ENCODE measurements at places on chromosomes 5 and 9.

GRCh38 chr5:141150224-141150992, 551 bp downstream of the PCDHB6 start:
- no peak for DNase-seq

GRCh38 chr9:98590101-98590500, 118.6 kb downstream of the GABBR2 start:
- no peak for DNase-seq

- DNase-seq = no peak
Observed at GRCh38 chr5:122844136-122844909, 1.1 kb upstream of the SNX24 start.

DNA sequence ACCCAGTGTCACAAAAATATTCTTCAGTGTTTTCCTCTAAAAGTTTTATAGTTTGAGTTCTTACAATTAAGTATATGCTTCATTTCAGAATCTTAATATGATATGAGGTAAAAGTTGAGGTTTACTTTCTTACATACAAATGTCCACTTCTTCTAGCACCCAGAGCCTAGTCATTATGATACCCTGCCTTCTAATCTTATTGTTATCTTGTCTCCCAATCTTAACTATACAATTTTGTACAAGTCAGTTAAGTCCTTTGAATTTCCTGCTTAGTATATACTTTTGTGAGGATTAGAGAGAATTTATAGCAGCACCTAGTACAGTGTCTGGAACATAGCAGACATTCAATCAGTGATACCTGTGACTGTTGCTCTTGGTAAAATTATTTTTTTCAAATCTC, 29.3 kb downstream of the RAD50 start:
- no peak for DNase-seq

- no peak for DNase-seq
Observed at GRCh38 chr5:93532370-93532769, 48.6 kb downstream of the NR2F1-AS1 start.

DNA sequence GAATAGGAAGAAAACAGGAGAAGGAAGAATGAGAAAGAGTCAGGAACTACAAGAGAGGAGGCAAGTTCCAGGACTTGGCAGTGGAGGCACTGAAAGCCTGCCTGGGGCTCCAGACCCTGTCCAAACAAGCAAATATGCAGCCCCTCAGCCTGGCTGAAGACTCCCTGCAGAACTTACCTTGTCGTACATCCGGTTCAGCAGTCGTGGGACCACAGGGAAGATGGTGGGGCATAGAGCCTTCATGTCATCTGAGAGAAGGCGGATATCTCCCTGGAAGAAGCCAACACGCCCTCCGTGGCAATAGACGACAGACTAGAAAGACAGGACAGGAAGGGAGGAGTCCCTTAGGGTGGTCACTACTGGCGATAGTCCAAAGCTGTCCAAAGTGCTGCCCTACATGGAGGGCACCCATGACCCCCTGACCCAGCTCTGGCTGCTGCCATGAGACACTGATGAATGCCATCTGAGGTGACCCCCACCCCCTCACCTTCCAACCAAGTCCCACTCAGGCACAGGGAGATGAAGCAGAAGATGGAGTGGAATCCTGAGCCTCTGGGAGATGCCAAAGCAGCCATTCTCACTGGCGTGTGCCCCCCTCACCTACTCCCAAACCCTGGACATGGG, 27.7 kb upstream of the MEIKIN start:
- no peak for DNase-seq

- no peak for DNase-seq
Observed at GRCh38 chr5:14551211-14551610, 30.4 kb upstream of the OTULINL start.

DNA sequence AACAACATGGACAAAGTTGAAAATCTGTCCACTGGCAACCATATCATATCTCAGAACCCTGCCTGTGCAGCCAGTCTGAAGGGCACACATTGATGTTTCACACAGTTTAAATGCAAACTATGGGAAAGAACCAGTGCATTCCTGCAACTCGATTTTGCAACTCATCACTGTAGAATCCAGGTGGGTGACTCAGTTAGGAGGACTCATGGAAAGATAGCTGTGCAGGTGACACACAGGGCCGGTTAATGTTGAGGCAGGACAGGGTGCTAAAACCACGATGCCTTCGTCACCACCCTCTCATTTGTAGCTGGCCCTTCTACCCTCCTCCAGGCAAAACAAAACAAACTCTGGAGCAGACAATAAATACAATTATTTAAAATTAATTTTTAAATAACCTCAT, 62.8 kb downstream of the TLE1 start:
- no peak for DNase-seq

- no peak for DNase-seq
Observed at GRCh38 chr5:120091376-120091948, 372.6 kb upstream of the PRR16 start.

DNA sequence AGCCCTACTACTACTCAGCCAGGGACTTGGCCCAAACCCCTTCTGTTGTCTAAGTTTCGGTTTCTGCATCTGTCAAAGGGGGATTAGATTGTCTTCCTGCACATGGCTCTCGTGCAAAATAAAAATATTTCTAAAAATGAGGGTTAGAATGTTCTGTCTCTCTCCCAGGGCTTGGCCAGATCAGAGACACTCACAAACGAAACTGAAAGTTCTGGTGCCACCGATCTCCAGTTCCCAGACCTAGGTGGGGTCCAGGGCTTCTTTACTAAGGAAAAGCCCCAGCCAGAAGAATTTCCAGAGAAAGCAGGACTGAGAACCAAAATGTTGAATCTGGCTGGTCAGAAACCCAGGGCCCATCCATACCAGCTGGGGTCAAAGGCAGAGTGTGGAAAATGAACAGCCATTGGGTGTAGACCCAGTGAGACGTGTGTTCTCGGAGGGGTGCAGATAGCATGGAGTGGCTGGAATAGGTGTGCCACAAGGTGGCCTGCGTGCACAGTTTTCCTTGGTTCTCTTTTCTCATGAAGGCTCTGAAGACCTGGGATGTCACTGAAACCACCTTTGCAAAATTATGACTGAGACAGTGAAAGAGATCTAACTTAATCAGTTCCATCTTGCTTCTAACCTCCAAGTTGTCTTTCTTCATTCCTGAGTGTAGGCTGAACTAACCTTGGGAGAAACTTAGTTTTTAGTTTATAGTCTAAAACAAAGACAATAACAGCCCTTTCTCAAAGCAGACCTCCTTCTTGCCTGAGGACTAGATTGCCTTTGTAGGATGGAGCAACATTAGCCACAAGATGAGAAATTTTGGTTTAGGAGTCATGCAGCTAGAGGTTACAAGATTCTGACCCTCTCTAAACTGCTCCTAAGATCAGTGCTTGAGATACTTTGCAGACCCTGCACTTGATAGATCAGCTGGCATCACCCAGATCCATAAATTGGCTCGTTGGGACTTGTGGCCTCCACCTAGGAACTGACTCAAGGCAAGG, 2.3 kb upstream of the SLC23A1 start:
- no peak for DNase-seq

DNA sequence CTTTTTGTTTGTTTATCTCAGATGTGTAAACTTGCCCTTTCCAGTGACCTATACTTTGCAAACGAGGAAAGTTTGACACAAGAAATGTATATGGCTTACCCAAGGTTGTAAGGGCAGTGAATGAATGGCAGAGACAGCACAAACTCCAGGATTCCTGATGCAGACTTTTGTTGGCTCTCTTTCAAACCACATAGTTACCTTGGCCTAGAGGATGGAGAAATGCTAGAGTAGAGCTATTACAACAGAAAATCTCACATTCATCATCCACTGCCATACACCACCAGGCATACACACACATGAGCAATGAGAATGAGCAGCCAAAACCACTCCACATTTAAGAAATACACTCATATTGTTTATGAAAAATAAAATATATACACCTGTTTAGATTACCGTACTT, 387.0 kb downstream of the TLR4 start:
- DNase-seq = no peak

GRCh38 chr5:43039471-43040286, 440 bp downstream of the ANXA2R start:
- no peak for DNase-seq

Measured in activated naive CD8-positive, alpha-beta T cell treated with anti-CD3 and anti-CD28 coated beads, Interleukin-2, amount 50 U/mL, for 16 hours (primary cell).